Hippocampal formation (tissue), 2 donors: ENCODE measurements at places on chromosomes 1 and 21.
A peak's percentile ranks its signal among the peaks of the same experiment; 100 is the strongest.

GRCh38 chr1:109994654-109995053 lies 10.1 kb downstream of the AHCYL1 start:
- no peak for DNase-seq

DNA sequence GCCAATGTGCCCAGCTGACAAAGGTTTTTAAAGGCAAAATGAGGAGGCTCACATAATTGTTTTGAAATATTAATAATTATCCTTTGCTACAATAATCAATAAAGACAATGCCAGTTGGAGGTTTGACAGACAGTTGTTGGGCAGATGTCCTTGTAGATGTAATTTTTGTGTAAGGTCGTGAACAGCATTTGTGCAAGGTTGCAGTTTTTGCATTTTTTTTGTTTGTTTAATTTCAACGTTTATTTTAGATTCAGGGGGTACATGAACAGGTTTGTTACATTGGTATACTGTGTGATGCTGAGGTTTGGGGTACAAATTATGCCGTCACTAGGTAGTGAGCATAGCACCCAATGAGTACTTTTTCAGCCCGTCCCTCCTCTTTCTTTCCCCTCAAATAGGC lies 9.3 kb downstream of the MPZ start:
- DNase-seq = no peak

DNA sequence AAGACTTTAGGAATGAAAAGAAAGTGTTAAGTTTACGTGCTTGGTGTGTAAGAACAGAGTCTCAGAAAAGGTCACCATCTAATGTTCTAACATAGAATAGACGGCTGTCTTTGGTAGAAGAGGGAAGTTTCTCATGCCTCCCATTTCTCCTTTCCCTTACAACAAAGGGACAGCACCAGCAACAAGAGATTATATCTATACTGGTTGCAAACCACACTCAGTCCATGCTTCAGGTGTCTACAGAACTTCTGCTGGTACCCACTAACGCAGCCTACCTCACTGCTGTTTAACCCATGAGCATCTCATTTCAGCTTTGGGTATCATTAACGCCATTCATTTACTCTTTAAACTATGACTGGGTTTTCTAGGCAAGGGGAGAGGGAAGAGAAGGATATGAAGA lies 9.2 kb upstream of the ITPKB start:
- DNase-seq = no peak

DNA sequence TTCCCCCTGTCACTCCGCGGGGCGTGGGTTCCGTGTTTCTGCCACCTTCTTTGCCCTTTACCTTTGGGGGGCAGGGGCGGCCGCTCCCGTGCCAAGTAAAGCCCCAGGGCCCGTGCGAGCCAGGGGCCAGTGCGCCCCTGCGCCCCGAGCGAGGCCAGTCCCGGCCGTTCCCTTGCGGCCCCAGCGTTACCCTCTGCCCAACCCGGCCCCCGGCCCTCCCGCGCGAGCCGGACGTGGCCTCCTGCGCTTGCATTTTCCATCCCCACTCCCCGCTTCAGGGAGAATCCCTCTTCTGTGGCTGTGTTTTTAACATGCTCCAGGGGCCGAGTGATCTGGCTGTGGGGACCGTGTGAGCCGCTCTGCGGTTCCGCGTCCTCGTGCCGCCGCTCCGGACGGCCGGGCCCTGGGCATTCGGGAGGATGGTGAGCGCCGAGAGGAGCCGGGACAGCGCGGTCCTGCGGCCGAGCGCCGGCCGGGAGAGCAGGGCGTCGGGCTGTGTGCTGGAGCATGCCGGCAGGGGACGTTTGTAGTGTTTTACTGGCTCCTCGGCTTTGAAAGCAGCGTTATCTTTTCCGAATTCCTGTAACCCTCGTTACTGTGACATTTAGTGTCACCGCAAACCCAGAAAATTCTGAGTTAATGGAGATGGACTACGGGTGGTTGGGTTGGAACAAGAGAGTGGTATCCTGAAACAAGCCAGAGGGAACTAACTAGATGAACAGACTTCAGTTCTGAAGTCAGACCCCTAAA lies 1.0 kb downstream of the GALNT2 start:
- DNase-seq = no peak

GRCh38 chr1:176702901-176703300 lies 239.9 kb downstream of the PAPPA2 start:
- DNase-seq = no peak

DNA sequence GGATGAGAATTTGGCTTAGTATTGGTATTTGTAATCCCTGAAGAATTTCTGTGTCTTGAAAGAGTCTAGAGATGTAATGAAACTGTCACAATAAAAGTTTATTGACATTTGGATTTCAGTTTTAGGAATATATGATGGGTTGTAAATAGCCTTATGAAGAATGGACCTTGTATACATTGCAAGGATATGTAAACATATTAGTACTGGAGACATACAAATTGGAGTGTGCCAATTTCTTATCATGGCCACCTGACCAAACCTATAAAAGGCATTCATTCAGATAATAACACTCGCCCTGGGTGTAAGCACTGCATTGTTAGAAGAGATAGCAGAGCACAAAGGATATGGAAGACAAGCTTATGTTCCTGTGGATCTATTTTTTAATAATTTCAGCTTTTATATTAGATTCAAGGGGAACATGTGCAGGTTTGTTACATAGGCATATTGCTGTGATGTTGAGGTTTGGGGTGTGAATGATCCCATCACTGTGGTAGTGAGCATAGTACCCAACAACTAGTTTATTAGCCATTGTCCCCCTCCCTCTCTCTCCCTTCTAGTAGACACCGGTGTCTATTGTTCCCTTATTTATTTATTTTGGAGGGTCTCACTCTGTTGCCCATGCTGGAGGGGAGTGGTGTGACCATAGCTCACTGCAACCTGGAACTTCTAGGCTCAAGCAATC lies 8.6 kb downstream of the S1PR1 start:
- no peak for DNase-seq

GRCh38 chr21:15240848-15241247 lies 176.0 kb upstream of the NRIP1 start:
- DNase-seq = no peak

- no peak for DNase-seq
Observed at GRCh38 chr1:47772960-47773682, 224.1 kb downstream of the TRABD2B start.

GRCh38 chr1:35369922-35370671 lies 101.6 kb downstream of the ZMYM4 start:
- peak; percentile 31 for DNase-seq

DNA sequence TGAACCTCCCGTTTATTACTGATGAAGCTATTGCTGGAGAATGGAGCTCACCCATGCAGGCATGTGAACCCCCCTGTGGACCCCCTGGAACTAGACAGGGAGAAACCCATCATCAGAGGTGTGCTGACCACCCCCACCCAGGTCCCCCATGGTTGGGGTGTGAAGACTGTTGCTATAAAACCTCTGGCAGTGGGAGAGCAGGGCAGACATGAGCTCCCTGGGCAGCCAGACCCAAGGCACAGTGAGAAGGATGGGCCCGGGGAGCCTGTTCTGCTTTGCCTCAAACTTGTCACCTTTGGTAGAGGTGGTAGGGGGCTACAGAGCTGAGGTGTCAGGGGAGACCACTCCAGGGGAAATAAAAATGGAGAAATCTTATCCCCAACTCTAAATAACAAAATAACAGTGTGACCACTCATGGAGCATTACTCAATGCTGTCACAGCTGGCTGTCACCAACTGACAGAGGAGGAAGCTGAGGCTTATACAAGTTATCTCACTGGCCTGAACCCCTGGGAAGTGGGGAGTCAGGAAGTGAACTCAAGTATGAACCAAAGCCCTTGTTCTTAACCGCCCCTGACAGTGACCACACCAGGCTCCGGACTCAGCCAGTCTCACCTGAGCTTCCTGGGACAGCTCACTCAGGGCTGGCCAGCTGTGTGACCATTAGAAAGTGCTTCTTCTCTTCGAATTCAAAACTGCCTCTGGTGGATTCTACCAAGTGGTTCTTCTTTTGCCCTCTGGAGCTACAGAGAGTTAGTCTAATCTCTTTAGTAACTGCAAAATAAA lies 698.8 kb downstream of the MATN1 start:
- DNase-seq = no peak

- no peak for DNase-seq
Observed at GRCh38 chr1:246081138-246081702, 425.9 kb downstream of the SMYD3 start.

- no peak for DNase-seq
Observed at GRCh38 chr1:74847715-74848114, 114.8 kb downstream of the TYW3 start.

DNA sequence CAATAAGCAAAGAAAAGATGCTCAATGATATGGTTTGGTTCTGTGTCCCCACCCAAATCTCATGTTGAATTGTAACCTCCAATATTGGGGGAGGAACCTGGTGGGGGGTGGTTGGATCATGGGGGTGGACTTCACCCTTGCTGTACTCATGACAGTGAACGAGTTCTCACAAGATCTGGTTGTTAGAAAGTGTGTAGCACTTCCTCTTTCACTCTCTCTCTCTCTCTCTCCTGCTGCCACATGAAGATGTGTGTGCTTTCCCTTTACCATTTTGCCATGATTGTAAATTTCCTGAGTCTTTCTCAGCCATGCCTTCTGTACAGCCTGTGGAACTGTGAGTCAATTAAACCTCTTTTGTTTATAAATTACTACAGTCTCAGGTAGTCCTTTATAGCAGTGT lies 248.4 kb downstream of the HHIPL2 start:
- DNase-seq = no peak

GRCh38 chr1:155650231-155650757 lies 38.3 kb downstream of the YY1AP1 start:
- DNase-seq = no peak

DNA sequence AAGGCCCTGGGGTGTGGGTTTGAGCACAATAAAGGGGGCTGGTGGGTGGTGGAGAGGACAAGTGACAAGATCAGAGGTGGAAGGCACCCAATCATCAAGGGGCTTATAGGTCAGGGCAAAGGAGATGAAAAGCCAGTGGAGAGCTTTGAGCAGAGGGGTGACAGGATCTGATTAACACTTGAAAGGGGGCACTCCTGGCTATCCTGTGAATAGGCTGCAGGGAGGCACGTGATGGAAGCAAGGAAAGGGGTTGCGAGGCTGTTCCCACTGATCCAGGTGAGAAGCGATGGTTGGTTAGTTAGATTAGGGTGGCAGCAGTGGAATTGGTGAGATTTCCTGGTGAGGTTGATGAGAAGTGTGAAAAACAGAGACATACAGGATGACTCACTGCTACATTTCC lies 80.6 kb downstream of the WLS start:
- no peak for DNase-seq

DNA sequence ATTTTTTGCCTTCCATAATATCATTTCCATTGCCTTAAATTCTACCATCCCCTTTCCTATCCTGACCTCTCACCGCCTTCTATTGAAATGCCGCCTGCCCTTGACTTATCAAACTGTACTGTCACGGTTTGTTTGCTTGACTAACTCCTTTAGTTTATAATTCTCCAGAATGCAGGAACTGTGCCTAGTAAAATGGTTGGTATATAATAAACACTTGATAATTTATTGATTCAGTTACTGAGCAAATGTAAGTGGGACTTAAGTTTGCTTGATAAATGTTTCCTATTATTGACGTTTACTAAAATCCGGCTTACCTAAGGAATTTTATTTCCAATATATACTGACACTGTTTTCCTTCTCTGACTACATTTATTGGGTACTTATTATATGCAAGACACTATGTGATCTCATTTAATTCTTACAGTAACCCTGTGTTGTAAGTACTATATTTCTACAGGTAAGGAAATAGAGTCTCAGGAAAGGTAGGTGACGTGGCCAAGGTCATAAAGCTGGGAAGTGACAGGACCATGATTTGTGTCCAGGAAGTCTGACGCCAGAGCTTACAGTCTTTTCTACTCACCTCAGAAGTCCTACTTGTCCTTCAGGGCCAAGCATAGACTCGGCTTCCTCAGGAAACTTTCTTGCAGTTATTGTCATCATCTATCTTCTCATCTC lies 35.7 kb downstream of the DPT start:
- no peak for DNase-seq

GRCh38 chr21:34771512-34772028 lies 102.8 kb downstream of the CLIC6 start:
- DNase-seq = no peak

- no peak for DNase-seq
Observed at GRCh38 chr21:42688841-42689371, 35.5 kb downstream of the PDE9A start.
